ENCODE measurements at places on chromosomes 1 and 21. TPM values are rescaled to one million over a fixed set of nuclear protein-coding genes. Genes with fewer than 3 reads are reported as not detected.

Gene CHI3L1
- total RNA-seq = 7.4 TPM

Gene TMEM54
- 17.0 TPM for total RNA-seq

Gene VPS13D
- 68.2 TPM for total RNA-seq

Gene GBP3
- total RNA-seq = 6.6 TPM

Gene PTCH2
- 0.35 TPM for total RNA-seq

Gene SPRR1B
- total RNA-seq = not detected

Gene IPO9
- total RNA-seq = 24.7 TPM

Gene MAEL
- total RNA-seq = 4.3 TPM

Gene CNR2
- total RNA-seq = not detected

Gene NCMAP
- not detected for total RNA-seq

Gene MACO1
- 10.3 TPM for total RNA-seq

Gene C1QC
- 38.6 TPM for total RNA-seq

Gene SPRR1A
- total RNA-seq = not detected

Gene SH3BGRL3
- total RNA-seq = 55.0 TPM

Gene NEK2
- total RNA-seq = not detected

Gene USH2A
- total RNA-seq = 3.6 TPM

Gene PLEKHA6
- 27.9 TPM for total RNA-seq

Gene UBE2U
- not detected for total RNA-seq

DNA sequence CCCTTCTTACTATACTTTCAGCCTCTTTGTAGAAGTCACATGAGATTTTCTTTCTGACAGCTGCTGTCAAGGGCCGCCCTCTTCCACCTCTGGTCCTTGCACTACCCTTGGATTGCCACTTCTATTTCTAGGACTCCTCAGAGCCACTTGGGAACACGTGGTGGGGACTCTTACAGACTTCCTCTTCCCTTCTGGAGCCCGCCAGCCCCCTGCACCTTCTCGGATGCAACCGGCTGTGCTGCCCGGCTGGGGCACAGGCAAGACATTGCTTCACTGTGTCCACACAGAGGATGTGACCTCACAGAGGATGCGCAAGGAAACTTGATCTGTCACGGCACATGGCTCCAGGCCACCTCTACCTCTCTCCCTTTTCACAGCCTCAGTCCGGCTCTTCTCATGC is 2.4 kb upstream of the IKBKE start:
- DNase-seq = no peak

GRCh38 chr1:47725992-47726855 is 271.0 kb downstream of the TRABD2B start:
- DNase-seq = no peak

- DNase-seq = no peak
Measured at GRCh38 chr1:19892628-19893168, 10.5 kb downstream of the OTUD3 start.

DNA sequence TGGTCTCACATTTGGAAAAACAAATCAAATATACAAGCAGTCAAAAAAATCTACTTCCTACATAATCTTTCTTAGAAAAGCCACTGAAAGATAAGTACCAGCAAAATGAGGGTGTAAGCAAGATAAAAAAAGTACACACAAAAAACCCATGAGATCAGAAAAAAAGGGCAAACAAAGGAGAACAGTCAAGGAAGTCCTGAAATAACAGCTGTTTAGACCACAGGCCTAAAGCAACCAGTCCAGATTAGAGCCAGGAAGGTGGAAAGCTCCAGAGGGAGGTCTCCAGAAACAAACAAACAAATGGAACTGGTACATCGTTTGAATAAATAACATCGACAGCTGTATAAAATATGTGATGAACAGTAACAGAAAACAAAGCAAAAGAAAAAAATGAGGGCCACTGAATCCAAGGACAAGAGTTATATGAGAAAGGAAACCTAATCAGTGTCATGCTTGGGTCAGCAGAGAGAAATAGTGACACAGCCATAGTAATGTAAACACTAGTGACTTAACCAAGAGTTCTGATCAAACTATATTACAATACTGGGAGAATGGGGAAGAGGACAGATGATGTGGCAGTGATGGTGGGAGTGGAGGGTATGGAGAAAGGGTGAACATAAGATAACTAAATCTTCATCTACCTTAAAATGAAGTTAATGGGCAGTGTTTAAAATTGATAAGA is 67.5 kb downstream of the NVL start:
- no peak for DNase-seq

GRCh38 chr1:89971600-89971999 is 23.3 kb upstream of the ZNF326 start:
- no peak for DNase-seq

DNA sequence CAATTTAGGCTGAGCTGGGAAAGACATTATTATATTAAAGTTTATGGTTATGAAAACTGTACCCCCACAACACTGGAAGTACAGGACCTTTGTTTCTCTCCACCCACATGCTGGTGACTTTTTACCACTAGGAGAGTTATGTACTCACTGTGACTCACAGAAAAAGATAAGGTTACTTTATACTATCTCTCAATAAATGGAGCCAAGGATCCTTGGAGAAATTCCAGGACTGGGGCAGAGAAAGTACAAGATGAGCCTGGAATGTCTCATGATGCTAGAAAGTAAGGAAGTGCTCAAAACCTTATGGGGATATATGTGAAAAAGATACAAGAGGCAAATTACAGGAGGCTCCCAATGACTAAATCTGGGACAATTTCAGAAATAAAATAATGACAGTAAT is 63.9 kb upstream of the C1orf105 start:
- no peak for DNase-seq

DNA sequence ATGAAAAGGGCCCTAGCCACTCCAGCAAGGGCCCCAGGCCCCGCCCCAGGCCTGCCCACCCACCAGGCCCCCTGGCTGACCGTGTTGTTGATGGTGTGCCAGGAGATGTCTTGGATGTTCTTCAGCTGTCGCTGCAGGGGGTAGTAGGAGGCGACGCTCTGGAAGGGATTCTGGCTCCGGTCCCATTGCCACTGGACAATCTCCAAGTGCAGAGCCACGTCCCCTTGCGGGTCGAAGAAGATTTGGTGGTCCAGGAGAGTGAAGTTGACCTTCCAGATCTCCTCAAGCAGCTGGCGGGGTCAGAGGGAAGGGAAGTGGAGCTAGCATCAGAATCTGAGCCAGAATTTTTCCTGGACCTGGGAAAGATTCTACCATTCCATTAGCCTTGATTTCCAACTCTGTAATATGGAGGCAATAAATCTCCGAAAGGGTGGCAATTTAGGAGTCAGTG is 10.2 kb downstream of the TAS1R2 start:
- no peak for DNase-seq

DNA sequence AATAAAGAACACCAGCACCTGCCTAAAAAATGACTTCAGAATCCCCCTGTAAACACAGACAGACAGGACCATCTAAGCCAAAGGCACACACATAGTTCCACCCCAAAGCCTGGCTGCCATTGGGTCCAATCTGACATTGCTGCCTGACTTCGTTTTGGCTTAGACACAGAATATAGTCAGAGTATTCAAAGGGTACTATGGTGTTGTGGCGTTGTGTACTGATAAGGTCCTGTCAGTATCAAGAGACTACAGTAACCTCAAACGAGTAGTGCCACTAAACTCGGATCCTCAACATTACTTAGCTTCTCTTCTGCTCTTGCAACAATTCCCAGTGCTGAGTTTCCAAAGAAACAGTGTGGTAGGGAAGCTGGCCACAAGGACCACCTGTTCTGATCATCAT is 169.3 kb upstream of the NR5A2 start:
- no peak for DNase-seq

DNA sequence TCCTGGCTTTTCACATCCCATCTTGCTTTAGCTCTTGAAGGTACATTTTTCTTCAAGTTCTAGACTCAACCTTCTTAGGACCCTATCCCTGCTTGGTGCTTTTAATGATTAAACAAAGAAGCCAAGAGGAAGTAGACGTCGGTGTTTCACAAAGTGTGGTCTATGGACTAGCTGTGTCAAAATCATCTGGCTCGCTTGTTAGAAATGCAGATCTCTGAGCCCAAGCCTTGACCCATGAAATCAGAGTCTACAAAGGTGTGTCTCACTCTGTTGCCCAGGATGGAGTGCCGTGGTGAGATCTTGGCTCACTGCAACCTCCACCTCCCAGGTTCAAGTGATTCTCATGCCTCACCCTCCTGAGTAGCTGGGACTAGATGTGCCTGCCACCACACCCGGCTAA is 295.5 kb upstream of the KAZN start:
- DNase-seq = no peak

GRCh38 chr1:78005755-78006154 is 1.0 kb downstream of the DNAJB4 start:
- no peak for DNase-seq

- DNase-seq = no peak
Measured at GRCh38 chr1:107141491-107142126, 770 bp downstream of the NTNG1 start.

- DNase-seq = no peak
Measured at GRCh38 chr1:11828511-11828910, 19.1 kb downstream of the NPPA start.

GRCh38 chr1:21518774-21519455 is 9.7 kb downstream of the ALPL start:
- DNase-seq = no peak

DNA sequence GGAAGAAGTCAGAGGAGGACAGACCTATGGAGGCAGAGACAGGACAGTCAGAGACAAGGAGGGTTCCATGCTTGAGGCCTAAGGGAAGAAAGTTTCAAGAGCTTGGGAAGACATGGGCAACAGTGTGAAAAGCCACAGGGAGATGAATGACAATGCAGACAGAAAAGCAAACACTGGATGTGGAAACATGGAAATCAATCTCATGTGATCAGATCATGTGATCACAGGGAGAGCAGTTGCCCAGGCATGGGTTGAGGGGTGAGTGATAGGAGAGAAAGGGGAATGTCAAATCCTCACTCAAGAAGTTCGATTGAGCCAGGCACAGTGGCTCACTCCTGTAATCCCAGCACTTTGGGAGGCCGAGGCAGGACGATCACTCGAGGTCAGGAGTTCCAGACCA is 17.2 kb downstream of the PTAFR start:
- DNase-seq = no peak

DNA sequence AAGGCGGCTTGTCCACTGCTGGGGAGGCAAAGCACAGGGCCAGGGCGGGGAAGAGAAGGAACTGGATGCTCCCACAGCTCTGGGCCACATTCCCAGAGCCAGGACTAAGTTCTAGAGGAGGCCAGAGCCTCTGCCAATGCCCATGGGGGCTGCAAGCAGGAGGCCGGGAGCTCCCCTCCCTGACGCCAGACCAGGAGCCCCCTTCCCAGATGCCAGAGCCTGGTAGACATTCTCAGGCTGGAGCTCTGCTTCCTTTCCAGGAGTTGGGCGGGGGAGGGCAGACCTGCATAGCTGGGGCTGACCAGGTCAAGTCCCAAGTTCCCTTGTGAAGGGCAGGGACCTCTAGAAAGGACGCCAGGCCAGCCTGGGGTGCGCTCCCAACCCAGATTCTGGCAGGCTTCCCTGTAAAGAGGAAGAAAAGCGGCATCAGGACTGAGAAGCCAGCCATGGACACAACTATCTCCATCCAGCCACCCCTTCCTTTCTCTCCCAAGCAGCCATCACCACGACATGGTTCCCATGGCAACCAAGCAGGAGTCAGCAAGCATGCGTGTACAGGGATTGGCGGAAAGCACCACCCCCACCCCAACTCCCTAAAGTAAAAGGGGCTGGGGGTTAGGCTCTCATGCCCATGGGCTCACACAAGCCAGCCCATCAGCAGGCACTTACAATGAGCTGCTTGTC is 13.4 kb downstream of the KIF21B start:
- DNase-seq = no peak

GRCh38 chr1:31441970-31442647 is 29.1 kb downstream of the SERINC2 start:
- DNase-seq = no peak

- DNase-seq = no peak
Measured at GRCh38 chr1:116515702-116516101, 55.1 kb downstream of the CD58 start.

- no peak for DNase-seq
Measured at GRCh38 chr1:17745479-17745955, 9.6 kb upstream of the ACTL8 start.

GRCh38 chr1:38053416-38054091 is 7.0 kb upstream of the POU3F1 start:
- no peak for DNase-seq

DNA sequence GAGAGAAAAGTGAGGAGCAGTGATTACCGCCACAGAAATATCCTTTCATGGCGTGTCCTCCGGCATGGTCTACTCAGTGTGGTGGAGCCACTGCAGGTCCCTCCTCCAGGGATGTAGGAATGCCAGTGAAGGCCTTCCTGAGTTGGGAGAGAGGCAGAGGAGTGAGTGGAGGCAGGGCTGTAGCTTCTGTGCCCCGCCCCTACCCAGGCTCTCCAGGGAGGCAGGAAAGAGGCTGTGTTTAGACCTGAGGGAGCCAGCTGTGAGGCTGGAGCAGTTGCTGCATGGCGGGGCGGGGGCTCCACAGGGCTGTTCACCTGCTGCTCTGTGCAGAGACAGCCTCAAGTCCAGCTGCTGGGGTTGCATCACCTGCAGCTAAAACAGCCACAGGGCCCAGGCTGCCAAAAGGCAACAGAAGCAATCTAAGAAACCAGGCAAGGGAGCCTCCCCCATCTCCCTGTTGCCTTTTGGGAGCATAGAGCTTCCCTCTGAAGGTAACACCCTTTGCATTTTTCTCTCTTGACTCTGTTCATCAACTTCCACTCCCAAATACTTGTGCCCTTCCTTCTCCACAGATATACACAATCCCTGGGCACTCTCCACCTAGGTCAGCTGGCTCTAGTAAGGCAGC is 801 bp upstream of the ANXA9 start:
- DNase-seq = no peak

GRCh38 chr1:164440232-164440631 is 118.8 kb upstream of the PBX1 start:
- peak; percentile 76 for DNase-seq

DNA sequence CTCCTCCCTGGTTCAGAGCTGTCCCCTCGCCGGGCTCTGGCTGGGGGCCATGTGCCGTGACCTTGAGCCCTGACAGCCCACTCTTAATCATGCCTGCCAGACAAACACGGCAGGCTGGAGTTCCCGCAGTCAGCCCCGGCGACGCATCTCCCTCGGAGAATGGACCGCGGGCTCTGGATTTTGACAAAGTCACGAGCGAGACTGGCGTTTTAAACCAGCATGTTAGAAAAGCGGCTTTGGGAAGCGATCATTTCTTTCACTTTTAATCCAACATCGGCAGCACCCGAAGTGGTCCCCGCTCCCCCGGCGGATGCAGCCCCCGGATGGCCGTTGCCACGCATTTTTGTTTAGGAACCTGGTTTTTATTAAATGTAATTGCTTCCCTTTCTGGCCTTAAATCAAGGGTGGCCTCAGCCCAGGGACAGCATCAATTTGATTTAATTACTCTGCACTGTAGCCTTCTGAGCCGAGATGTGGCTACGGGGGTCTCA is 70.9 kb downstream of the PRDM16 start:
- DNase-seq = no peak

DNA sequence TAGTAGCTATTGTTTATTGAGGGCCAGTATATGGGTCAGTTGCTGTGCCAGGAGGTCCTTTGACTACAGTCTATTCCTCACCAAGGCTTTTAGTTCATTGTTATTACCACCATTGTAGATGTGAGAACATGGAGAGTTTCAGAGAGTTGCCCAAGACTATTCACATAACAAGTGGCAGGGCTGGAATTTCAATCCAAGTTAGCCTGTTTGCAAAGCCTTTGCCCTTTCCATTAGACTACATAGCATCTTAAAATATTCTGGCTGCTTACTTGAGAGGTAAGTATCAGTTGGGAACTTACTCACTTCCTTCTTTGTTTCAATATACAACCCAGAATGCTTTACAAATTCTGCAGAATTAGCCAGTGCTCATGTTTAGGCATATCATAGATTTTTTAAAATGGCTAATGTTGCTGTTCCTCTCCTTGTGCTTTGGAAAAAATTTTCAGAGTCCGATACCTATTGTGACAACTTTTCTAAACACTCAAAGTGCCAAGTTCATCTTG is 141.2 kb downstream of the FGGY start:
- no peak for DNase-seq

- DNase-seq = no peak
Measured at GRCh38 chr1:11176081-11176706, 13.0 kb upstream of the ANGPTL7 start.

Measured in cardiac septum (tissue), 1 donor.